Prostate gland (tissue), 2 donors: ENCODE measurements at places on chromosomes 5 and 9. TPM values are rescaled to one million over a fixed set of nuclear protein-coding genes. Genes with fewer than 3 reads are reported as not detected.

- no peak for DNase-seq
Measured at GRCh38 chr5:92308679-92309078, 925.6 kb upstream of the ARRDC3 start.

GRCh38 chr5:34831303-34831702 lies 7.7 kb upstream of the TTC23L start:
- DNase-seq: no peak

- no peak for DNase-seq
Measured at GRCh38 chr9:2495221-2496005, 126.2 kb upstream of the VLDLR start.

DNA sequence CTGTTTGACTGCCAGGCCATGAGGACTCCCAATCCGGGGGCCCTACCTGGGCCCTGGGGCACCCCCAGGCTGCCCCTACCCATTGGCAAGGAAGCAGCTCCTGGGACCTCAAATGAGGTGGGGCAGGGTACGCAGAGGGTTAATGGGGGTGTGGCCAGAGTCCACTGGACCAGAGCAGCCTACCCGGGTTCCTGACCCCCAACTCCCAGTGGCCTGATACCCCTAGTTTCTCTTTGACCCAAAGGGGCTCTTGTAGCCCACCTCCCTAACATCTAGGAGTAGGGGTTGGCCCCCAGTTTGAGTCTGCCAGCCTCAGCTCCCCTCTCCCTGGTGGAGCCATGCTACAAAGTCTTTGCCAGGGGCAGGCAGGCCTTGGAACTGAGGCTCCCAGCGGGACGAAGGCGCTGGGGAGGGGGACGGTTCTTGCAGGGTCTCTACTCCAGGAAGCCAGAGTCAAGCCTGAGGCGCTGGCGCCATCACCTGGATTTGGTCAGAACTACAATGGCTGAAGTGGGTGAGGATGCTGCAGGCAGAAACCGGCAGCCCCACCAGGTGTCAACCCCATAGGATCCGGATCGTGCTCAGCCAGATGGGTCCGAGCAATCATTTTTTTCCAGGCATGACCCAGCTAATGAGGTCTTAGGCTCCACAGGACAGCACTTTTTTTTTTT lies 8.4 kb upstream of the CERCAM start:
- DNase-seq: peak; percentile 11

DNA sequence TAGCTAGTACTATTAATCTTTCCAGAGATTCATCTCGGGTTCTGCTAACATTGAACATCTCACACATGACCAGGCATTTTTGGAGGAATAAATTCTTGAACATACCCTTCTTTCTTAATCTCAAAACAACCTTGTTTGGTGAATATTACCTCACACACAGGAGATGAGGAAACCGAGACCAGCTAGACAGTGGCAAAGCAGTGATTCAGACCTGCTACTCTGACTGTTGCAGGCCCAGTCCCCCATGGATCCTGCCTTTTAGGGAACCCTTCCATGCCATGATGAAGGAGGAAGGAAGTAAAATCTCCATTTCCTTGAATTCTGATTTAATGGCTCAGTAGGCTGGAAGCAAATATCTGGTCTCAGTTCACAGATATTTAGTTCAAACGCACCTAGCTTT lies 2.6 kb downstream of the PCSK5 start:
- DNase-seq: no peak

DNA sequence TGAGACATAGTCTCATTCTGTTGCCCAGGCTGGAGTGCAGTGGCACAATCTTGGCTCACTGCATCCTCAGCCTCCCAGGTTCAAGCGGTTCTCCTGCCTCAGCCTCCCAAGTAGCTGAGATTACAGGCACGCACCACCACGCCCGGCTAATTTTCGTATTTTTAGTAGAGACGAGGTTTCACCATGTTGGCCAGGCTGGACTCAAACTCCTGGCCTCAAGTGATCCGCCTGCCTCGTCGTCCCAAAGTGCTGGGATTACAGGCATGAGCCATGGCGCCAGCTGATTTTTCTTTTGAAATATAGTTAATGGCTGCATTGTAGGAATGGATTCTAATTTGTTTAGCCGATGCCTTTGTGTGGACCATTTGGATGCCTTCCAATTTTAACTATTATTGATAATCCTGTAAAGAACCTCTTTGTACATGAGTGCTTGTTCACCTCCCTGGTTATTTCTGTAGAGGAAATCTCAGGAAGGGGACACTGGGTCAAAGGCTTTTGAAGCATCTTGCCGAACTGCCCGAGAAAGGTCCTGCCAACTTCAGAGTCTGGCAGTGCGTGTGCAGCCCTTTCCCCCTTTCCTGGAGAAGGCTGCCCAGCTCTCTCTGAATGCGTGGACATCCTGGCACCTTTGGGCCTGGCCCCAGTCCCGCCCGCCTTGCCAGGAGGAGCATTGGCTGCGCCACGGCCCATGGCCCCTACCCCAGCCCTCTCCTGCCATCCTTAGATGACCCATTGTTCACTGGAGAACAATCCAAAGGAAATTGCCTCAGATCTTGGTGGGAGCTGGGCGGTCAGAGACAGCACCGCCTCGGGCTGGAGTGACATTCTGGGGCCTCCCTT lies 8.9 kb upstream of the NUP214 start:
- DNase-seq: no peak

GRCh38 chr5:159262472-159262858 lies 625 bp upstream of the UBLCP1 start:
- no peak for DNase-seq

DNA sequence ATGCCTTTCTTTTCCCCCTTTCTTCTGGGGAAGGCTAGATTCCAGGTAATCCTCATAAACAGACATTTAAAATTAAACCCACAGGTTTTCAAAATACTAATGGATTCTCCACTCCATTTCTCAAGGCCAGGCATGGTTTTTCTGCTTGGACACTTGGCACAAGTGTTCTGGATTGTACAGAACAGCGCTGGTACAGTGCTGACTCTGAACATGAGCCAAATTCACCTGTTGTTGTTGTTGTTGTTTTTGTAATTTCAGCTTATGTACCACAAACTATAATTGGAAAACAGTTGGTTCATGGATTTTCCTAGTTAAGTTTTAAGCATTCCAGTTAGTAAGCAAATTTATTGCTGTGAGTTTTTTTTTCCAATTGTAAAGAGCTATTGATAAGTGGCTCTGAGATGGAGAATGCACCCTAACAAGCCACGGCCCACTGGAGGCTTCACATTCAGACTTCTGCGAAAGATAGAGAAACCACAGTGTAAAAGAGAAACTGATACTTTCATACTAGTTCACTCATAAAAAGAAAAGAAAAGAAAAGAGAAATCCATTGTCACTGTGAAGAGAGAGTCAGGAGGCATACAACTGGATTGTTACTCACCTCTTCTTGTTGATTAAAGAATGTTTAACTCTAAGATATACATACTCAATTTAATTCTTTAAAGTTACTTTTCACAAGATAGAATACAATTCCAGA lies 16.2 kb upstream of the ITGA1 start:
- no peak for DNase-seq

GRCh38 chr5:55324815-55325418 lies 17.1 kb downstream of the MTREX start:
- no peak for DNase-seq

GRCh38 chr5:158198636-158199035 lies 339.7 kb upstream of the CLINT1 start:
- no peak for DNase-seq

- DNase-seq: no peak
Measured at GRCh38 chr9:114112325-114112724, 13.2 kb upstream of the KIF12 start.

GRCh38 chr5:37198061-37198460 lies 51.1 kb downstream of the CPLANE1 start:
- DNase-seq: no peak

MOB3B gene
- 17.8 TPM for total RNA-seq

DRD1 gene
- 0.28 TPM for total RNA-seq
